ENCODE measurements at places on chromosomes 6 and 20. TPM values are rescaled to one million over a fixed set of nuclear protein-coding genes. Genes with fewer than 3 reads are reported as not detected.
A peak's percentile ranks its signal among the peaks of the same experiment; 100 is the strongest.

DNA sequence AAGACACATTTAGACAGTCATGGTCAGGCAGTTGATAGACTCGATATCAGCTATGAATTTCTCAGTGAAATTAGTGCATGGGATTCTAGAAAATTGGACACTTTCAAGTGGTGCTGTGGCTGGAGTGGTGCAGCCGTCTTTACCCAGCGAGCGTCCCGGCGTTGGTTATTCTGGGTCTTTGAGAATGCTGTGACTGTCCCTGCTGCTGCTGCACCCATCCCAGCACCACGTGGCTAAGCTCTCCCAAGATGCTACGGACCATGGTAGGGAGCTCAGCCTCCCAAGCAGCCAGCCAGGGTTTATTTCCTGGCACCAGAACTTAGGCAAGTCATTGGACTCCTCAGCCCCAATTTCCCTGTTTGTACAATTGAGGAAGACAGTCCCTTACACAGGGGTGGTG, 147.2 kb upstream of the RPS6KA2 start:
- no peak for DNase-seq

DNA sequence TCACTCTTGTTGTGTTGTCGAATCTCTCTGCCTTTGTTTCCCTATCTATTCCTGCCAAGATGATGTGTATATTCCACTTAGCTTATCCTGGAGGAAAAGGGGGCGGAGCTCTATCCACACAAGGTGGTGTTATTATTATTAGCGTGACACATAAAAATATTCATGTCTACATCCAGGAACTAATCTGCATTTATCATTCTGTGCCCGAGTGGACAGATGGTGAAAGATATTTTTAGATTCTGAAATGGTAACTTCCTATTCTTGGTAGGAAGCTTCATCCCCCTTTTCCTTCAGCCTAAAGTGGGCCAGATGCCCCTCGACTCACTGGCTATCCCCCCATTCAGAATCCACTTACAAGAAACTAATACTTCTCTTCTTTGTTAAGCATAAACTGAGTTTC, 2.0 kb downstream of the XKR7 start:
- DNase-seq: no peak

- peak; percentile 99 for DNase-seq
These were observed 176.4 kb upstream of the BMP2 start for GRCh38 chr20:6590891-6591637.

GRCh38 chr6:27176096-27176495, 71.4 kb upstream of the PRSS16 start:
- no peak for DNase-seq

GRCh38 chr6:113860181-113860955, 3.2 kb downstream of the MARCKS start:
- DNase-seq: no peak

The LPA gene
- total RNA-seq: 0.26 TPM

The SLC22A7 gene
- total RNA-seq: not detected

The GLP1R gene
- not detected for total RNA-seq

The NR2E1 gene
- total RNA-seq: not detected

All from bronchial epithelial cell (primary cell).